Upper lobe of right lung (tissue), 1 donor: ENCODE measurements at places on chromosomes 2 and 18.

- no peak for DNase-seq
Observed at GRCh38 chr2:43303889-43304288, 77.5 kb upstream of the ZFP36L2 start.

GRCh38 chr18:38496222-38496793 lies 930.7 kb upstream of the CELF4 start:
- no peak for DNase-seq

GRCh38 chr18:5419030-5419429 lies 123.5 kb upstream of the ZBTB14 start:
- no peak for DNase-seq

DNA sequence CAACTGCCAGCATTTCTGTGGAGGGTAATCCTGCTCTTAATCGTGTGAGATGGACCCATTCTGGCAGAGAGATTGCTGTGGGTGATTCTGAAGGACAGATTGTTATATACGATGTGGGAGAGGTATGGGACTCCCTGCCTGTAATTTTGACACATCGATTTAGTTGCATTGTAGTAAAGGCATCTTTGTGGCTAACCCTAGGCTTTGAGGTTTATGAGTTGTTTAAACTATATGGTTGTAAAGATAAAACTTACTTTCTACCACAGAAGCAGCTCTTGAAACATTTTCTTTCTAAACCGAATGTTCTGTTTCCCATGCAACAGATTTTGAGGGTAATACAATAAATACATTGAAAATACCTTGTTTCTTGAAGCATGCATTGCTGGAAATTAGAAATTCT lies 58.5 kb downstream of the DYNC1I2 start:
- DNase-seq: no peak

- DNase-seq: no peak
Observed at GRCh38 chr18:44054514-44054913, 626.2 kb upstream of the SETBP1 start.

DNA sequence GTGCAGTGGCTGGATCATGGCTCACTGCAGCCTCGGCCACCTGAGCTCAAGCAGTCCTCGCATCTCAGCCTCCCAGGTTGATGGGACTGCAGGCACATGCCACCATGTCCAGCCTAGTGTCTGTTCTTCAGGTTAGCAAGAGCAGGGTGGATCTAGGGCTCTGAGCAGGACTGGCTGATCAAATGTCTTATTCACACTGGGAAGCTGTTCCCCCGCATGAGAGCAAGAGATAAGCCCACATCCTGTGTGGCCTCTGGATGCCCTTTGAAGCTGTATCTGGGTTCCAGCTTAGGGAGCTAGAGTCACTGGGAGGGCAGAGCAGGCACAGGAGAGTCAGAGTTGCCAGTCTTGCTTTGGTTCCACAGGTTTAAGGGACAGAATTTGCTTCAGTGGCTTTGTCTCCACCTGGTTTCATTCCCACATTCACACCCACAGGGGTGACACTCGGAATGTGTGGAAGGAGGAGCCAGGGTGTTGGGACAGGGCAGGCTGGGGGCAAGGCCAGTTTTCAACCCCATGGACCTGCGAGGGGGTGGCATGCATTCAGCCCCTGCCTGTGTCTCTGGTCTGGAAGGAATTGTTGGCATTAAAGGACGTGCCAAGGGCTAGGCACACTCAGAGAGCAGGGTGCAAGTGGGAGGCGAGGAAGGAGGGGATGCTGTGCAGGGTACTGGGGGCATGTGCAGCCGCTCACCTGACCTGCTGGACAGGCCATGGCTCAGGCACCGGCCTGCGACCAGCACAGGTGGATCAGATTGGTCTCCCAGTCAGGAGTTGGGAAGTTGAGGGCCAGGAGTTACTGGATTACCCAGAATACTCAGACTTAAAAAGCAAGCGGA lies 24.5 kb downstream of the PTPN18 start:
- no peak for DNase-seq

GRCh38 chr18:23529604-23530003 lies 26.3 kb downstream of the RMC1 start:
- DNase-seq: no peak

- peak; percentile 61 for DNase-seq
Observed at GRCh38 chr18:79528846-79529245, 133.1 kb downstream of the NFATC1 start.

DNA sequence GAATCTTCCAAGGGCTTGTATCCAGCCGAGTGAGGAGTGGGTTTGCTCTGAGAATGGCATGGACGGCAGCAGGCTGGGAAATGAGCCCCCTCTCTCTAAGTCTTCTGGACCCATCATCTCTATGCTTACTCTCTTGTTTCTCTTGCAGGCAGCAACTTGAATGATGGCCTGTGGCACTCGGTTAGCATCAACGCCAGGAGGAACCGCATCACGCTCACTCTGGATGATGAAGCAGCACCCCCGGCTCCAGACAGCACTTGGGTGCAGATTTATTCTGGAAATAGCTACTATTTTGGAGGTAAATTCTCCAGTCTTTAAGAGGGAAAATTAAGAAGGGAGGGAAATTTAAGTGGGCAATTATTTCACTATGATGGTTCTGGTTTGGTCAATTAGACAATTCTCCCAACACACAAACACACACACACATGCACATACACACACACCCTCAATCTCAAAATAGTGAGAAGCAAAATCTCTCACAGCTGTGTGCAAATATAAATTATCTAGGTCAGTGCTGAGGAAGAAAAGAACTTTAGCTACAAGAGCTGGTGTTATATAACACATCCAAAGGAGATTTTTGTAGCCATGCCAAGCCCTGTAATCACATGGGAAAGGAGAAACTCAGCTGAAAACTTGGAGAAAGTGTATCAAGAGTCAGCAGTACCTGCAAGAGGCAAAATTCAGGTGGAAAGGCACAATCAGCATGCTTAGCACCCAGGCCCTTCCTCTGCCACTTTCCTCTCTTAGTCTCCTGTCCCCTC lies 499.2 kb downstream of the CNTNAP5 start:
- DNase-seq: no peak

- DNase-seq: no peak
Observed at GRCh38 chr2:1166976-1167375, 216.3 kb downstream of the SNTG2 start.

DNA sequence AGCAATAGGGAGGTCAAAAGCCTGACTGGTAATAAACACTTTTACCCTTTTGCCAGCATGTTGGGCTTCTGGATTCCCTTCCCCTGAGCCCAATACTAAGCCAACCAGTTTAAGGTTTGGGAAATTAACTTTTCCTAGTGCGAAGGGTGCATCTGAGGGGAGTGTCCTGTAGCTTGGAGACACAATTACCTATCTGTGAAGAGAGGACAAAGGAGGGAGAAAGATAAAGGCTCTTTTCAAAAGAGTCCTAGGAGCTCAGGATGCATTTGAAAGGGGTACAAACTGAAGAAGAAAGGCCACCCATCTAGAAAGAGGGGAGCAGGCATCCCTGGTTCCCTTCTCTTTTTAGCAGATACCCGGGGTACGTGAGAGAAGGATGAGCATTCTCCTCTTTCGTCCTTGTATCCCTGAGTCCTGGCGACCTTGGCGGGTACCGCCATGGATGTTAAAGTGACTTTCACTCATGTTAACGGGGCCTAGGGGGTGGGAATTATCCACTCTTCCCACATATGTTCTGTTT lies 25.1 kb downstream of the C18orf54 start:
- no peak for DNase-seq

GRCh38 chr2:44462934-44463849 lies 101.4 kb downstream of the CAMKMT start:
- DNase-seq: no peak

DNA sequence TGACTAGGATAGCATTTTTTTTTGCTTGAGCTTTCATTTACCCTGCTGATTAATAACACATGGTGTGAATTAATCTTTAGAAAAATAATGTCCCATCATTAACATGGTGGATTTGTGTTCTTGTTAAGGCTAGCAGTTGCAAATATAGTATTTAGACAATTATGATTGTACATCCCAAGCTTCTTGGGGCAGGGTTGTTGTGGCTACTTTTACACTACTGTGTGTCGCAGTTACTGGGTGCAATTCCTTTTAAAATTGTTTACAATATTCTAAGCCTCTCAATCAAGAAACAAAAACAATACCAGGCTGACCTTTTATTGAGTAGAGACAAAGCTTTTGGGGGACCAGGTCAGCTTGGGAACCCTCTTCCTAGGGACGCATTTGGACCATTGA lies 2.5 kb downstream of the FMNL2 start:
- no peak for DNase-seq

DNA sequence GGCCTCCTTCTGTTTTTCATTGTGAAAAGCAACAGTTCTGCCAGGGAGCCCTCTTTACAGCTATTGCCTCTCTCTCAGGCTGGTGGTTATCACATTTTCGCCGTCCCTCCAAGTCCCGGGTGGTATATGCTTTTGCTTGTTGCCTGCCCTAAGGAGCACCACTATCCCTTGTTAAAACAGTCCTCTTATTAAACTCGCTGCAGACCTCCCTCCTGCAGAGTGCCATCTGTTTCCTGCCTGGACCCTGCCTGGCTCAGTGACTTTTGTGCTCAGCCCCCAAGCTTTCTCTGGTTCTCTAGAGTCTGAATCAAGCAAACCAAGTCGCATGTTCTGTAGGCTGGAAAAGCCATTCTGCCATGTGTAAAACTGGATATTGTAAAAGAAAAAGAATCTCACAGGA lies 72.1 kb upstream of the FHL2 start:
- DNase-seq: no peak

GRCh38 chr18:53755914-53756609 lies 468.4 kb downstream of the MBD2 start:
- peak; percentile 78 for DNase-seq

GRCh38 chr18:78602430-78602829 lies 377.2 kb upstream of the SALL3 start:
- DNase-seq: no peak

GRCh38 chr18:44682201-44682870 lies 1.6 kb downstream of the SETBP1 start:
- DNase-seq: no peak

- DNase-seq: no peak
Observed at GRCh38 chr2:145789636-145790035, 1269.7 kb upstream of the ZEB2 start.

- peak; percentile 76 for DNase-seq
Observed at GRCh38 chr2:230643576-230644291, 68.9 kb upstream of the CAB39 start.

DNA sequence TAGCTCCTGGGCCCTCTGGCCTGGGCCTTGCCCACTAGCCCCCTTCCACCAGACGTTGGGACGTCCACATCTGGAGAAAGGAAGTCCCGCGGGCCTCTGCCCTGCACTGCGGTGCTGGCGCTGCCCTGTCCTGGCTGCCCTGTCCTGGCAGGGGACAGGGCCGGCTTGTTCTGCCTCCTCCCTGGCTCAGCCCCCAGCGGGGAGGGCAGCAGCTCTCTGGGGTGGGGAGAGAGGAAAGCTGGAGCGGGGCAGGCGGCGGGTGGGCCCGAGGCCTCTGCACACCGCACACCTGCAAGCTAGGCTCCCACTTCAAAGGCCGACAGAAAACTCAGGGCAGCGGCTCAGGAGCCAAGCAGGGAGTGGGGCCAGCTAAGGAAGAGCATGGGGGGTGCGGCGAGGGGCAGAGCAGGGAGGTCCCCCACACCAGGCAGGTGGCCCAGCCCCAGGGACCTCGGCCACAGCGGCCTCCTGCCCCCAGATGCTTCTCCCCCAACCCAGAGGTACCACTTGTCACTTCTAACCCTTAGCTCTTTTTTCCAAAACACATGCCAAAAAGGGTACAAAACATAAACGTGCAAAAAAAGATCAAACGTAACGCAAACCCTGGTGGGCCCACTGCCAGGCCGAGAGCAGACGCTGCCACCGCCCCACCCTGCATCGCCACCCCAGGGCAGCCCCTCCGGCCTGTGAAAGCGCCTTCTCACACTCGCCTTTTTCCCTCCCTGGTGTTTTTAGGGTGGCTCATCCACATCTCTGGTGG lies 13.5 kb downstream of the SNED1 start:
- no peak for DNase-seq

DNA sequence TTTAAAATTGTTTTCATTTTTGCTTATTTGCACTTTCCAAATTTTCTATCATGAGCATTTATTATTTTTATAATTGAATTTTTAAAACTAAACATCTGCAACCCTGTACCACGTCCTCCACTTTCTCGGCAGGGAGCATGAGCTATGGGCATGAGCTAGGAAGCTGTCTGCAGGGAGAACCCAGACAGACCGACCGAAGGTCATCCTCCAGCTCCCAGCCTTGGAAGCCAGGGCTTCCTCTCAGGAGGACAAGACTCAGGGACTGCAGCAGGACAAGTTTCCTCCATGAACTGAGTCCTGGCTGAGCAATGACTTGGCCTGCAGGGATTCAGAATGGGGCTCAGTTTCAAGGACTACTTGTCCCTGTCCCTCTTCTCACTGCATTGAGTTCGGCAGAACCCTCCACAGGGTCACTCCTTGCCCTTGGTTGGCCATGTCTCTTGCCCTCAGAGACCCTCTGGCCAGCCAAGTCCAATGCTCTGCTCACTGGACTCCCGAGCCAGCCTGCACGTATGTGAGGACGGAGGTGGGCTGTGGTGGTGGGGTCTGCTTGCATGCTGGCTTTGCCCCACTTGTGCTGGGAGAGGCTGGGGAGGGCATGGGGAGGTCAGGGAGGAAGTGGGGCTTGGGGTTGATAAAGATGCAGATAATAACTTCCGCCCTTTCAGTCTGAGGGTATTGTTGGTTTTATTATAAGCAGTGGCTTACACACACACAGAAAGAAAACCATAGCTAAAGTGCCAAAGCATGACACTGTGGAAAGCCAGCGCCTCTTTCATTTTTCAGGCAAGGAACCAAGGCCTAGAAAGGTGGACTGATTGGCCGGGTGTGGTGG lies 6.6 kb downstream of the NMUR1 start:
- peak; percentile 54 for DNase-seq

DNA sequence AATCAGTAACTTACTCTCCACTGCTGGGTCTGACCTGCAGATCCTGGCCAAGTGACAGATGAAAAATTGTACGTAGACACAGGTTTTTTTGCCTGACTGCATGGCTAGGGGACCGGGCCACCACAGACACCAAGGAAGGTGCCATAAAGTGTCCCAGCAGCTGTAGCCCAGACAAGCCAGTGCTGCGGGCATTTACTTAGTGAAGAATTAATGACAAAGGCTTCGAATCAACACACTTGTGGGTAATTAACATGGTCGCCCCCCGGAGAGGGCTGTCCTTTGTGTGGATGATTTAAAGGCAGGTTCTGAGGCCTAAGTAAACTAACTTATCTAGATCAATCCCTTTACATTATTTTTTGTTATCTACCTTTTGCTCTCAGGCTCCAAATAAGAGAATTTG lies 1709.1 kb upstream of the LRRTM1 start:
- no peak for DNase-seq

DNA sequence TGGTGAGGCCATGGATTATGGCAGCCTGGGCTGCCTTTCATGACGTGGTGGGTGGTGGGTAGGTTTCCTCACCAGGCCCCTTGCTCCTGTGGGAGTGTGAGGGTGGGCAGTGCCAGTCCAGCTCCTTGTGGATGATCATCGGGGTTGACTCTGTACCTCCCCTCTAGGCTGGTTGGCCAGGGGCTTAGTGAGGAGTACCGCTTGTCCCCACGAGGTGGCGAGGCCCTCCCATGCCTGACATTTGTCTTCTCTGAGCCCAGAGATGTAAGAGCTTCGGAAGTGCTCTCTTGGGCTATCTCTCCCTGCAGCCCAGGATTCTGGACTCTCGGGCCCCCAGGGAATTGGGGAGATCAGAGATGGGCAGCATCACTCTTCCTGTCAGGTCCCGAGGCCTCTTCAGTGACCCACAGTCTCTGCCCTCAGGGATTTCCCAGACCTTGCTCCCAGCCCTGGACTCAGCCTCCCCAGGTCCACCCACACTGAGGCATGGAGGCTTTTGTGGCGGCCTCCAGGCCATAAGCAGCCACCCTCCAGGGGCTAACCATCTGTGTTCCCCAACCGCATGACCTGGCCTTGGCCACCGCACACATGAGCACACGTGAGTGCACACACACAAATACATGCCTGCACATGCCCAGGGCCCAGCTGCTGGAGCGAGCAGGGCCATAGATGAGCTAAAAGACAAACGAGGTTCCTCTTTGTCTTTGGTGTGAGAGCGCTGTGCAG lies 6.5 kb downstream of the SPR start:
- DNase-seq: no peak
